Stimulated activated CD4-positive, alpha-beta T cell treated with anti-CD3 and anti-CD28 coated beads, TNF-alpha, amount 100 ng/mL, for 48 hours (primary cell): ENCODE measurements at places on chromosomes 2 and 18.

- DNase-seq, result no peak
Observed at GRCh38 chr2:186827862-186828492, 21.0 kb downstream of the ZSWIM2 start.

GRCh38 chr2:26969077-26969844 lies 1.2 kb upstream of the MAPRE3 start:
- DNase-seq, result no peak

GRCh38 chr2:25309402-25309801 lies 32.3 kb downstream of the DNMT3A start:
- DNase-seq, result no peak

DNA sequence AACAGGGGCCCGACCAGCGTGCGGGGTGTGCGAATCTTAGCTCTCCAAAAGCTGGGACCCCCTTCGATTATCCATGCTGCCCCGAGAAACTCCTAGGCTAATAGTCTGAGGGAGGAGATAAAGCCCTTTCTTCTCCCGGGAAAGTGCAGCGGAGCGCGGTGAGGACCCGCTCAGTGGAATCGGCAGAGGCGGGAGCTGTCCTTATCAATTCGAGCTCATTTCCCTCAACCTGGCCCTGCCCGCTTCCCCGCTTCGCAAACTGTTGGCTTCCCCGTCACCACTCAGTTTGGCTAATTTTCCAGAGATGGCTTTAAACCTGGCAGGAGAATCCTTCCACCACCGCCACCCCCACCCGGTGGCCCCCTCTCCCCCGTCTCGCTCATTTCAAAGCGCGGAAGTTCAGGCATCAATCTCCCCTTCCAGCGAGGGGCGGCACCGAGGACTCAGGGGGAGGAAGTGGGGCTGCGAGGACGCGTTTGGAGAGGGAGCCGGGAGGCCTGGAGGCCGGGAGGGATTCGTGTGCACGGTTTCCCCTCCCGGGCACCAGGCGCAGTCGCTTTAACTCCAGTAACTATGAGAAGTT lies 1.6 kb downstream of the KLHL14 start:
- no peak for DNase-seq

GRCh38 chr2:38466876-38467767 lies 90.0 kb upstream of the ATL2 start:
- no peak for DNase-seq

DNA sequence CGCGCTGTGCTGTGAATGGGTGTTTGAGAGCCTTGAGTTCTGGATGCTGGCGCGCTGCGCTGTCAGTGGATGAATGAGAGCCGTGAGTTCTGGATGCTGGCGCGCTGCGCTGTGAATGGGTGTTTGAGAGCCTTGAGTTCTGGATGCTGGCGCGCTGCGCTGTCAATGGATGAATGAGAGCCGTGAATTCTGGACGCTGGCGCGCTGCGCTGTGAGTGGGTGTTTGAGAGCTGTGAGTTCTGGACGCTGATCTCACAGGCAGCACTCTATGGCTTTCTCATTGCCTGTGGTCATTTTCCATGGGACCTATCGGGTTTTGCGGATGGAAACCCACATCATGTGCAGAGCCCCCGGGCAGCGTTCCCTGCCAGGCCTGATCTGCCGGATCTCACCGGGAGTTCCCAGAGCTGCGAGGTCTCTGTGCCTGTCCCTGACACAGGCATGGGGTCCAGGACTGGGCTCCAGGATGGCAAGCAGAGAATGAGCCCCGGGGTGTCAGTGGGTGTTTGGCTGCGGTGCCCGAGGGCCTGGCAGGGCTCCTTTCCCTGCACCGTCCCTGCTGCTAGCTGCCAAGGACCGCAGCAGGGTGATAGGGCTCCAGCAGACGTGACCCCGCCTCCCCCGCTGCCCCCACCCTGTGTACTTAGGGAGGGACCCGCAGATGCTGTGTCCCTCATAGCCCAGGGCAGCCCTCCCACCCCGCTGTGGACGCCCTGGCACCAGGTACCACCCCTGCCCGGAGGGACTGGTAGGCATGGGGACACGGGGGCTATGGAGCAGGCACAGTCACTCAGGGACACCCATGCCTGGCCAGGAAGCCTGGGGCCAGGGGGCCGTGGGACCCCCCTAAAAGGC lies 9.7 kb downstream of the PDCD1 start:
- DNase-seq, result no peak
